ENCODE measurements at places on chromosomes 5 and 9. TPM values are rescaled to one million over a fixed set of nuclear protein-coding genes. Genes with fewer than 3 reads are reported as not detected.

DNA sequence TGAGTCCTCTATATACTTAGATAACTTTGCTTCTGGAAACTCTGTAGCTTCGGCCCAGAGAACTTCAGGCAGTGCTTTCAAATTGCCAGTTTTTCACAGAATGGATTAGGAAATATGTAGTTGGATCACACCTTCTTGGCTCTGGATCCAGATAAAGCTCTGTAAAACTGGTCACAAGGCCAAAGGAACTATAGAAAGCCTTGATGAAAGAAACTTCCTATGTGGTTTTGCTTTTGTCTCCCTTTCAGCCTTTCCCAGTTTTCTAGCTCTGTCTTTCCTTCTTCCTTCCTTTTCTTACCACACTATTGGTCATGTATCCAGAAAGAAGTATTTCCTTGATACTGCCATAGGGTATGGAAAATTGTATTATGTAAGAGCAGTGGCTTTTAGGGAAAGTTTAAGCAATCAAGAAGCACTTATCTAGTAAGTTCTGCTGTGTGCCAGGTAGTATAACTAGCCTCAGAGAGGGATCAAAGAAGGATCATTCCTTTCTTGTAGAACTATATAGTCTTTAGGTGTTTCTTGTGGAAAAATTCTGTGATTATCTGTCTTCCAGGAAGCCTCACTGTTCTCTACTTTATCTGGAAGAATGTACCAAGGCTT is 6.3 kb downstream of the GPR21 start:
- DNase-seq, result no peak

The PCDHA4 gene
- total RNA-seq, result 0.26 TPM

GRCh38 chr5:61617995-61618525 is 286.0 kb downstream of the ZSWIM6 start:
- DNase-seq, result no peak

GRCh38 chr5:173385832-173386360 is 57.7 kb upstream of the STC2 start:
- no peak for DNase-seq

- no peak for DNase-seq
Observed at GRCh38 chr9:116174347-116174746, 20.8 kb downstream of the PAPPA start.

DNA sequence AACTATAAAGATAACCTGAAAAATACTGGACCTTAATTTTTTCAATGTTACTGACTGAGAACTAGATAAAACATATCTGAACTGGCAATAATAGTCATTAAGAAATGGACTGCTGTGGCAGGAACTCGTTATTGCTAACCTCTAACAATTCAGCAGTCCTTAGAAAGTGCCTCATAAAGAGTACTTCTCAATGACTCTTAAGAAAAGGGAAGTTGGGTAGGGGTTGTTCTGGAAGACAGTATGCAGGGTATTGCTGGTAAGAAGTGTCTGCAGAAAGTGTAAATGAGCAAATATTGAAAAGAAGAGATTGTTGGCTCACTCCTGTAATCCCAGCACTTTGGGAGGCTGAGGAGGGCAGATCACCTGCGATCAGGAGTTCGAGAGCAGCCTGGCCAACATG is 27.9 kb downstream of the FOXD1 start:
- DNase-seq, result no peak

- DNase-seq, result no peak
Observed at GRCh38 chr5:171852255-171852681, 66.7 kb downstream of the SMIM23 start.

- no peak for DNase-seq
Observed at GRCh38 chr5:114360357-114360756, 1.5 kb upstream of the KCNN2 start.

DNA sequence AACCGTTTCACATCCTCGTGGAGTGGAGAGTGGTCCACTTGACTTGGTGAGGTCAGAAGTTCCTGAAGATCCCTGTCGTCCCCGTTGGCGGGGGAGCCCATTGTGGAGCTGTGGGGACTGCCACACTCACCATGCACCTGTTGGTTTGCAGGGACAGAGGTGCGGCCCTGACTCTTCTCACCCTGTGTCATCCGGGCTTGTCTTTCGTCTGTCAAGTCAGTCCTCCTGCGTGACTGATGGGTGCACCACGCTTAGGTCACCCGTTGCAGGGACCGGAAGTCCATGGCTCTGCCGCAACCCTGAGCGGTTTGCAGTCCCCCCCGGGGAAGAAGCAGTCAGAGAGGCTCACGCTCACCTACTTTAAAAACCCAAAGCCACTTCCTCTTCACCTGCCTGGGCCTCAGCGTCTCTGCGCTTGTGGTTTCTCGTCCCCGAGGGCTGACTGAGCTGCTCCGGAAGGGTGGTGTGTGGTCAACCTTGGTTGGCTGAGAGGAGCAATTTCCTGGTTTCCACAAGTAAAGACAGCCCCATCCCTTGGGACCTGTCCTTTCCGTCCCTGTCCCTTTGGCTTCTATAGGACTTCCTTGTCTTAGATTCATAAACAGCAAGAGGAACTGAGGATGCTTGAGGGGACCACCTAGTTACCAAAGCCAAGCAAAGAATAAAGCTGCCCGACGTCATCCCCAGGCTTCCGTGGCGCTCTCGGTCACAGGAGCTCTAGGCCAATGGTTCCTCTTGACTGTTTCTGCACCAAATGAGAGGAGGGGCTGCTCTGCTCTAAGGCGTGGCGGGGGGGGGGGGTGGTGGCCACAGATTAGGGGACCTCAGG is 53.2 kb downstream of the USP20 start:
- DNase-seq, result peak; percentile 97

The PCDHB9 gene
- 2.7 TPM for total RNA-seq

- no peak for DNase-seq
Observed at GRCh38 chr9:3807601-3808000, 281.8 kb upstream of the RFX3 start.

- DNase-seq, result no peak
Observed at GRCh38 chr9:101005246-101005645, 23.3 kb upstream of the PLPPR1 start.

DNA sequence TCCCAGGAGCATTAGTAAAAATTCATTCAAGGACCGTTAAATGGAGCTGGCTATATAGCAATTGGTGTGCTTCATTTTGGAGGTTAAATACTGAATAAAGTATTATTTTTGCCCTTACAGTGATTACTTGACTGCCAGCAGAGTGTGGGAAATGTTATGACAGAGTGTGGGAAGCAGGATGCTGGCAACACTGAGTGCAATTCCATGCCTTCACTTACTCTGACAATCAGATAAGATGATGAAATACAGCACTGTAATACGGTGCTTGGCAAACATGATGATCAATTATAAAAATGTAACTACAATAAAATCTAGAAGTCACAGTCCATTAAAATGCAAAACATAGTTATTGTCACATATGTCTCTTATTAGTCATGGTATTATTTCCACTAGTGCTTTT is 651.3 kb downstream of the PTPRD start:
- DNase-seq, result no peak

The EQTN gene
- total RNA-seq, result not detected

GRCh38 chr9:115615821-115616665 is 498.1 kb upstream of the TNC start:
- no peak for DNase-seq

- DNase-seq, result no peak
Observed at GRCh38 chr9:84139296-84140070, 158.9 kb downstream of the RMI1 start.

- DNase-seq, result no peak
Observed at GRCh38 chr9:91425271-91425670, 1.6 kb upstream of the NFIL3 start.

- DNase-seq, result peak; percentile 47
Observed at GRCh38 chr9:123432331-123433236, 76.6 kb downstream of the CRB2 start.

DNA sequence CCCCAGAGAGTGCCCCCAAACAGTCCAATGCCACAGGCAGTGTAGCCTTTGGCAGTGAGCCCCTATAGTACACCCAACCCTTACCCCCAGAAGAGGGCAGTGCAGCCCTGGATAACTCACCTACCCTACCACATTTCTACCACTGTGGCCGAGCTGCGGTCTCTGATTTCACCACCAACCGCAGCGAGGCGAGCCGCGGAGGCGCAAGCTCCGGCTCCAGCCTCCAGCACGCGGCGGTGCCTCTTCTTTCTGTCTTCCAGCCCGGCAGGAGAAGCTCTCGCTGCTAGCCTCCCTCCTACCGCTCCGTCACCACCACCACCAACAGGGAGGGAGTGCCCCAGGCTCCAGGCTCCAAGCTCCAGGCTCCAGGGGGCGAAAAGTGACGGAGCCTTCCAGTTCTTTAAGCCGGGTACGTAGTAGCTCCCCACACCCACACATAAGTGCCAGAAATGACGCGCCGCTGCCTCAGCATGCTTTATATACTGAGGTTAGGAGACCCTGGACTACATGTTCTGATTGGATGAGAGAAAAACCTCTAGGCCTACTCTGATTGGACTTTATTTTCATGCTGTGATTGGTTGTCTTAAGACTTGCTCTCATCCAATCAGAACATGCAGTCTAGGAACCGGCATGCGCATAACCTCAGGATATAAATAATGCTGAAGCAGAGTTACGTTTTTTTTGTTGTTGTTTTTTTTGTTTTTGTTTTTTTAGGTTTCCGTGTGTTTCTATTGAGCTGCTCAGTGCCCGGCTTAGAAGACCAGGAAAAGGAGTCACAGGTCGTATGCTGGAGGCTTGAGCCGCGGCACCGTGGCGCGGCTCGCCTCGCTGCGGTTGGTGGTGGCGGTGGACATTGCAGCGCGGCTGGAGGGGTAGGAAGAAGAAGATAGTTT is at the start of gene PCAT7:
Gene PCAT7 (plus strand): TSS at position 645 of the 893 bp plus-strand sequence.
- no peak for DNase-seq
